Right cardiac atrium (tissue), 5 donors: ENCODE measurements at places on chromosomes 2 and 18. TPM values are rescaled to one million over a fixed set of nuclear protein-coding genes. Genes with fewer than 3 reads are reported as not detected.

Gene DTNA
- 131 TPM for polyA plus RNA-seq

- DNase-seq, result no peak
Measured at GRCh38 chr18:9827211-9827792, 58.5 kb upstream of the TXNDC2 start.

Gene LYG1
- 0.84 TPM for polyA plus RNA-seq

DNA sequence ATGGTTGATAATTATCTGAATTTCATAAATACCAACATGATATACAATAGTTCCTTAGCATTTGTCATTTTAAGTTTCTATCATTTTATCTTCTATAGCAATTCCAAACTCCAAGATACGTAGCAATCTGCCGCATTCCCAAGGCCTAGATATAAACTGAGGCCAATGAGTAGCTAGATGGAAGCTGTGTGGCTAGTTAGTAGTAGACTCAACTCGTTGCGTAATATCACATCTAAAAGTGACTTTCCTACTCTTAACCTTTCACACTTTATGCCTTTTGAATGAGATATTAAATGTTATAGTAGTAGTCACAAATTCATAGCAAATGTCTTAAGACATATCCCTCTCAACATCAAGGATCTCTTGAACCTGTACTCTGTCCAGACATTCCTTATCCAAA lies 33.6 kb downstream of the WDSUB1 start:
- DNase-seq, result no peak

- DNase-seq, result no peak
Measured at GRCh38 chr2:195535911-195536522, 121.0 kb upstream of the SLC39A10 start.
